D721Med (cell line): ENCODE measurements at places on chromosomes 3 and 15.

GRCh38 chr3:87073496-87074145 is 82.7 kb upstream of the VGLL3 start:
- no peak for DNase-seq

DNA sequence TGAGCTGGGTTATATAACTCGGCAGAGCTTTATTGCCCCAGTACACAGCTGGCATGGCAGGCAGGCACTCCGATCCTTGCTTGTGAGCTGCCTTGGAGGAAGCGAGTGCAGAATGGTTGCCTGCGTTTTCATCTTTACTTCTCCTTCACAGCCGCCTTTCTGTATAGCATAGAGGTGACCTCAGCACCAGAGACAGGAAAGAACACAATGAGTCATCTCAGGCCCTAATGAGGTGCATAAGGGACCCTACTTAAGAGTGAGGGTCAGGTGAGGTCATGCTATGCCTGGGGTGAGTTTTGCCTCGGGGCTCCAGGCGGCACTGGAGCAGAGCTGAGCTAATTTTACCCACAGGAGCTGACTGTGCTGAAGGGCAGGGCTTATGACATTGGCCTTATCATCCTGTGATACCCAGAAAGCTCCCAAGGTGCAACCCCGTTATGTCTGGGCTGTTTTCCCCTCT is 43.5 kb downstream of the LPP start:
- DNase-seq, result no peak

DNA sequence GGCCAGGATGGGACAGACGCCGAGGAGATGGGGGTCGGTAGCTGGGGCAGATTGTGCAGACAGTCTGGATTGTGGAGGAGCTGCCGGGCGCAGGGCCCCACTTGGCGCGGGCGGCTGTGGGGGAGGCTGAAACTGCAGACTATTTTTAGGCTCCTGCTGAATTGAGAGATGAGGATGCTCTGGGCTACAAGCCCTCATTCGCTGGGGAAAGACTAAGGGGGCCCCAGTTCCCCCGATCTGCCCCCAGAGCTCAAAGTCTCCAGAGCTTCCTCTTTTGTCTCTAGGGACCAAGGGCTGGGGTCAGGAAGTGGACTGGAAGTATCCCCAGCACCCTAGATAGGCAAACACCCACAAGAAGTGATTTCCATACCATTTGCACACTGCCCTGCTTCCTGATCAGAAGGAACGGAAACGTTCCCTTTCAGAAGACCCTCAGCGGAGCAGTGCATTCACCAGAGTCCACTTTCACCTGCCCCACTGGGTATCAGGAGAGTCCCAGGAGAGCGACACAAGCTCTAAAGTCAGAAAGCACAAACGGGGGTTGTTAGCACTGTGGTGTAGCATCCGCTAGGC is 29.7 kb downstream of the SEMA7A start:
- DNase-seq, result no peak

GRCh38 chr15:55619783-55620182 is 31.6 kb upstream of the PYGO1 start:
- DNase-seq, result no peak

DNA sequence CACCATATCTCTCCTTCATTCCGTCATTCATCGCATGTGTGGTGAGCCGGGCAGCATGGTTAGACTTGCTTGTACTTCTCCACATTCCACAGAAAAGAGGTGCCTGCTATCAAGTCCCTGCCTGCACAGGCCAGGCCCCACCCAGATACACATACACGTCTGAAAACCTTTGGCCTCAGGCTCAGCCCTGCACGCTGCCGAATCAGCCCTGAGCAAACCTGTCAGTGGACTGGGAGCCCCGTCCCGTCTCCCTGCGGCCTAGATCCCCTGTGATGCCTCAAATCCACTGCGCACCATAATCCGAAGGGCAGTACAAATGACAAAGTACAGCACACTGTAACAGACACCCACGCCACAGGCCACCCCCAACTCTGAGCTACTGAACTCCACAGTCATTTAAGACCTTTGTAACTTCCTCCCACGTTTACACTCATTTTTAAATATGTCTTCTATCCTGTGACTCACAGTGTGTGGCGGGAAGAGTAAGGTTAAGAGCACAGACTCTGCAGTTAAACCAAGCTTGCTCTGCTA is 67.1 kb downstream of the MB21D2 start:
- no peak for DNase-seq
